ENCODE measurements at places on chromosomes 3 and 15.

DNA sequence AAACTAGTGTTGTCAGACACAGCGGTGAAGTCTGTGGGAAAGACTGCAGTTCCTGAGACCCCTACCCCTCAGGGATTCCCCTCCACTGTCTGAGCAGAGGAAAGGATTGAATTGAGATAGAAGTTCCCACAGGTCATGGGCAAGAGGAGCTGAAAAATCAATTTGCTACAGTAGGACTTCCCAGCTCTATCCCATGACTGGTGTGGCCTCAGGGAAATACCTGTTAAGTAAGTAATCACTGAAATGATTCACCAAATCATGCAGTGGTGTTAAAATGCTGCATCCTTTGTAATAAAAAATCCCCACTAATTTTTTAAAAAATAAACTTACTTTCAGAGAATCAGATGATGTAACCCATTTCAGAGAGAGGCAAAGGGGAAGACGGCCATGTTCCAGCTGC is 45.0 kb upstream of the SPRED1 start:
- no peak for DNase-seq

- DNase-seq = no peak
These were observed 94.1 kb upstream of the PRICKLE2 start for GRCh38 chr3:64319391-64319790.

DNA sequence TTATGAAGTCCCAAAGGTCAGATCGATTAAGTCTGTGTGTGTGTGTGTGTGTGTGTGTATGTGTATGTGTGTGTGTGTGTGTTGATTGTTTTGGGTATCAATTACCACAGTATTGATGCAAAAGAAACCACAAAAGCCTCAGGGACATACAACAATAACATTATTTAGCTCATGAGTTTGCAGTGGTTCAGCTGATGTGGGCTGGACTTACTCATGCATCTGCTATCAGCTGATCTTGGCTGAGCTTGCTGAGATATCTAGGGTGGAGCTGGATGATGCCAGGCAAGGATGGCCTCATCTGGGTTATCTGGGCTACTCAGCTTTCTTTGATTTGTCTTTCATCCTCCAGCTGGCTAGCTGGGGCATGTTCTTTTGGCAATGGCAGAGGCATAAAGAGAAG is 82.4 kb upstream of the PRR23C start:
- DNase-seq = no peak

DNA sequence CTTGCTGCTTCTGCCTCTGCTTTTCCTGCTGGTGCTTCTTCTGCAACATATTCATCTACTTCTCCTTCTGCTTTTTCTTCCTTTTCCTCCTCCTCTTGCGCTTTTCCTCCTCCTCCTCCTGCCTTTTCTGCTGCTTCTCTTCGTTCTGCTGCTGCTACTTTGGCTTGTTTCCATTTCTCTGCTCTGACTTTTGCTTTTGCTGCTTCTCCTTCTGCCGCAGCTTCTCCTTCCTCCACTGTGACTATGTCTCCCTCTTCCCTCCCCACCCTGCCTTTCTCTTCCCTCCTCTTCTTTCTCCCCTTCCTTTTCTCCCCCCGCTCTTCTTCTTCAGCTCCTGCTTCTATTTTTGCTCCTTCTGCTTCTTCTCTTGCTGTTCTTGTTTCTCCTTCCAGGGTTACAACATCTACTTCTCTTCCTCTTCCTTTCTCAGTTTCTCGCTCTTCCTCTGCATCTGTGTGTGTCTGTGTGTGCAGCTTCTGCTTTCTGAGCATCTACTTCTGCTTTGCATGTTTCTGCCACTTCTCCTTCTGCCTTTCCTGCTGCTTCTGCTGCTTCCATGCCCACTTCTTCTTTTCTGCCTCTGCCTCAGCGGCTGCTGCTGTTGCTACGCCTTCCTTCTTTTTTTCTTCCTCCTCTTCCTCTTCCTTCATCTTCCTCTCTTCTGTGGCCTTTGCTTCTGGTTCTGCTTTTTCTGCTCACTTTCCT is 51.4 kb downstream of the FAM43A start:
- peak; percentile 87 for DNase-seq

GRCh38 chr15:37246856-37247255 is 146.5 kb upstream of the MEIS2 start:
- DNase-seq = no peak

DNA sequence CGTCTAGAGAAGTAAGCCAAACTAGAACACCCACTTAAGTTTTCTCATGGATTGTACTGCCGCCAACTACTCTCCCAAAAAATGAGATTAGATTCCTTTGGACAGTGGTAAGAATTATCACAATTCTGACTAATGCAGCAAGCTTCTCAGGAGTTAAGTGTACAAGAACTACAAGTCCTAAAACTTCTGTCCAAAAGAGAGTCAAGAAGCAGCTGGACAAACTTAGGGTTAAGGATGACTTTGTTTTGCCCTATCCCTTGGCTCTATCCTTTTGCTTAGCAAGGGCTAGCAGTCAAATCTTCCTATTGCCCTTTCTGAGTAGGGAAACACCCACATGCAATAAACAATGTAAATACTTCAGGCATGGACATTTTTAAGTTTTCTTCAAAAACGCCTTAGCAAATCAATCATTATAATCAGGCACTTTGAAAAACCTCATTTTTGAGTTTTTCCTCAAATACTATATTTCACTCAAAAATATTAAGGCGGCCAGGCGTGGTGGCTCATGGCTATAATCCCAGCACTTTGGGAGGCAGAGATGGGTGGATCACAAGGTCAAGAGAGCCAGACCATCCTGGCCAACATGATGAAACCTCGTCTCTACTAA is 19.5 kb downstream of the RAF1 start:
- no peak for DNase-seq

- peak; percentile 25 for DNase-seq
These were observed 259.2 kb upstream of the CCDC54 start for GRCh38 chr3:107117922-107118536.
